NCI-H2227 treated with DMSO at 0.1 percent for 48 hours (cell line): ENCODE measurements at places on chromosomes 16 and 17.

DNA sequence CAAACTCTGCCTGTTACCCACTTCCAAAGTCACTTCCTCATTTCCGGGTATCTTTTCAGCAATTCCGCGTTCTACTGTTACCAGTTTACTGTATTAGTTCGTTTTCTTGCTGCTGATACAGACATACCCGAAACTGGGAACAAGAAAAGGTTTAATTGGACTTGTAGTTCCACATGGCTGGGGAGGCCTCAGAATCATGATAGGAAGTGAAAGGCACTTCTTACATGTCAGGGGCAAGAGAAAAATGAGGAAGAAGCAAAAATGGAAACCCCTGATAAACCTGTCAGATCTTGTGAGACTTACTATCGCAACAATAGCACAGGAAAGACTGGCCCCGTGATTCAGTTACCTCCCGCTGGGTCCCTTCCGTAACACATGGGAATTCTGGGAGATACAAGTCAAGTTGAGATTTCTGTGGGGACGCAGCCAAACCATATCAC, 30.9 kb downstream of the PAFAH1B1 start:
- no peak for DNase-seq

- no peak for DNase-seq
Measured at GRCh38 chr17:70171159-70171558, 1.8 kb downstream of the KCNJ2 start.

DNA sequence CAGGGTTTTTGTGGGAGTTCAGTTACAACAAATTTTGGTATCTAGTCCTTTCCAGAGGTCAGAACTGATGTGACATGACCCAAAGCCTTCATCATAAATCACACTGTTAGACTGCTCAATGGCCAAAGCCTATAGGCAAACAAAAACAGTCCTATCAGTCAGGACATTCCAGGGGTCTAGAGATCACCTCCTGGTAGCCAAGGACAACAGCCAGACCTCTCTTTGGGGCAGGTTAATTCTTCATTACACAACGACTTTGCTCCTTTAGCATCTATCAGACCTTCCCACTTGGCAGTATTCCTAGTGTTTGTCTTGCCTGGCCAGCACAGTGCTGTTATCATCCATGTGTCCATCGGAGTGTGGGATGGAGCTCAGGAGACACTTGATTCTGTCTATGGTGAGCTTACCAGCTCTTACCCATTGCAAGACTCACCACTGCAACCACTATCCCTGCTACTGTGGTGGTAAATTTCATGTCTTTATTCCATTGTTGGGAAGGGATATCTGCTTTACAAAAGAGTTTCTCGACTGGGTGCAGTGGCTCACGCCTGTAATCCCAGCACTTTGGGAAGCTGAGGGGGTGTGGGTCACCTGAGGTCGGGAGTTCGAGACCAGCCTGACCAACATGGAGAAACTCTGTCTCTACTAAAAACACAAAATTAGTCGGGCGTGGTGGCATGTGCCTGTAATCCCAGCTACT, 95.5 kb upstream of the DHX40 start:
- no peak for DNase-seq

DNA sequence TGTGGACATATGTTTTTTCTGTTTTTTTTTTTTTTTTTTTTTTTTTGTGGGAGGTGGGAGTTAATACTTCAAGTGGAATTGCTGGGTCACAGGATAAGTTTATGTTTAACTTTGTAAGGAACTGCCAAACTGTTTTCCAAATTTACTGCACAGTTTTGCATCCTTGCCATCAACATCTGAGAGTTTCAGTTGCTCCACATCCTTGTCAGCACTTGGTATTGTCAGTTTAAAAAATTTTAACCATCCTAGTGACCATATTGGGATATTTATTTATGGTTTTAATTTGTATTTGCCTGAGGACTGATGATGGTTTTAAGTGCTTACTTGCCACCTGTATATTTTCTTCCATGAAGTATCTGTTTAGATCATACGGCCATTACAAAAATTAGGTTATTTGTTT, 34.0 kb upstream of the IRF8 start:
- DNase-seq: no peak

- no peak for DNase-seq
Measured at GRCh38 chr16:13886608-13887007, 33.3 kb upstream of the ERCC4 start.
